ENCODE measurements at places on chromosomes 12 and 14.
A peak's percentile ranks its signal among the peaks of the same experiment; 100 is the strongest.

DNA sequence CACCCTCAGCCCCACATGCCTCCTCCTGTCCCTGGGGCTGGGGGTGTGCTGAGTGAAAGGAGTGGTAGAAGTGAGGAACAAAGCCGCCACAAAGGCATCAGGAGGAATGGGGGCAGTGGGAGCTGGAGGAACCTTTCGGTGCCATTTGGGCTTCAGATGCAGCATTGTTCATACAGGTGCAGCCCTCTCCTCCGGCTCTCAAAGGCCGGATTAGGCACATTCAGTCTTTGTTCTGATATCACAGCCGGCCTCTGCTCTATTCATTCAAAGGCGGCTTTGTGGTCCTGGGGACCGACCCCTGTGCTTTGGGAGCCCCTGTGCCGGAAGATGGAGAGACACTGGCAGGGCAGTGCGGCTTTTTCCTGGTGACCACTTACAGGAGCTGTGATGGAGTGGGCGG, 53.2 kb downstream of the SMOC1 start:
- DNase-seq: peak; percentile 22

DNA sequence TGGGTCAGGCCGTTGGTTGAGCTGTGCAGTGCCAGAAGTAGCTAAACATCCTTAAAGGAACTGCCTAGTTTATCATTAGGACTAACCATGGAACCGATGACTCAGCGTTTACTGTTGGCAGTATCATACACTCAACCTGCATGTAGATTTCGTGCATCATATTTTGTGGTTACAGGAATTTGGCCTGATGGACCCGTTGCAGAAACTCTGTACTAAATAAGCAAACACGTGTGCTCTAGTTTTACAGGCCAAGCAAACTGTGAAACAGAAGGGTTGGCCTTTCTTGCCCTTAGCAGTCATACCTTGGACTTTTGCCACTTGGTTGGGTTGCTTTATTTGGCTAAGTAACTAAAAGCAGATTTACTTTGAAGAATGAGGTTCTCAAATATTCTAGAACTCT, 35.6 kb downstream of the DGLUCY start:
- no peak for DNase-seq

GRCh38 chr14:43525658-43526057, 981.4 kb downstream of the FSCB start:
- DNase-seq: no peak

DNA sequence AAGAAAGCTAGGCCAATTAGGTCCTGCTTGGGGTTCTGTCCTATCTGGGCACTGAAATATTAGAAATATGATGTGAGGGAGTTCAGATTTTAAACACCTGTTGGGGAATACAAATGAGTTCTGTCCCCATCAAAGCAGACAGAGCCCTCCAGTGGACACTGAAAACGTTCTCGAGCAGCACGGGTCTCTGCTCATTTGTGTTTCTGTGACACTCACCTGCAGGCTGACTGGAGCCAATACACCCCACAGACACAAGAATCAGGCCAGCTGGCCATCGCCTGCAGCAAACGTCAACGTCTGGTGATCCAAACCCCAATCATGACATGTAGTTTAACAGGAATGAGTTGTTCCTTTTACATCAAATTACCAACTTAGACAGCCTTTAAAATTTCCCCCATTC, 493.4 kb upstream of the TMEM132C start:
- no peak for DNase-seq

GRCh38 chr12:47303995-47304560, 224.3 kb upstream of the AMIGO2 start:
- DNase-seq: no peak

- no peak for DNase-seq
Observed at GRCh38 chr12:131229426-131230339, 276.0 kb downstream of the ADGRD1 start.

DNA sequence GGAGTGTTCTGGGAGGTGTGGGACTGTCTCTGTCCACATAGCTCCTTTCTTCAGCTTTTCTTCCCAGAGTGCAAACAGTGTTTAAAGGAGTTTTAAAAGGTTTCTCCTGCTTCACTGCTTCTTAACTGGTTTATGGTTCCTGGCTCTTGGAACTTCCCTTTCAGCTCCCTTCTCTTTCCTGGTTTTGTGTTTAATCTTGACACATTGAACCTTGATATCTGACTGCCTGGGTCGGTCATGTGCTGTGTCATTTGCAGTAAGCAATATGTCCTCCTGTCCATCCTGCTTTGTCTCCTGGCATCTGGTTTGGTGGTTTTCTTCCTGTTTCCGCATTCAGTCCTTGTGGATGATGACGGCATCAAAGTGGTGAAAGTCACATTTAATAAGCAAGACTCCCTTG, 2.2 kb downstream of the TMEM106C start:
- no peak for DNase-seq

DNA sequence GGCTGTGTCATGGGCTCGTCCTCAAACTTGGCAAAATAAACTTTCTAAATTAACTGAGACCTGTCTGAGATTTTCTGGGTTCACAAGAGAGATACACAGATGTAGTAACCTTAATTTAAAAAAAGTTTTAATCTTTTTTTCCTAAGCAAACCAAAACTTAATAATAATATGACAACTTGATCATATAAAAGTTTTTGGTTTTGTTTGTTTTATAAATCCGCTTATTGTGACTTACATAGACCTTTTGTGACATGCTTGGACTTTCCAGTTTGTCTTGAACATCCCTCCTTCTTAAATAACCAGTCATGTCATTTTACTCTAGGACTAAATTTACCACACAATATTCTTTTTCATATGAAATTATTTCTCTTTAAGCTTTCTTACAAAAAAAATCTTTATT, 8.5 kb downstream of the RDH12 start:
- DNase-seq: no peak

GRCh38 chr12:52221912-52222457, 11.1 kb upstream of the KRT7 start:
- peak; percentile 65 for DNase-seq

DNA sequence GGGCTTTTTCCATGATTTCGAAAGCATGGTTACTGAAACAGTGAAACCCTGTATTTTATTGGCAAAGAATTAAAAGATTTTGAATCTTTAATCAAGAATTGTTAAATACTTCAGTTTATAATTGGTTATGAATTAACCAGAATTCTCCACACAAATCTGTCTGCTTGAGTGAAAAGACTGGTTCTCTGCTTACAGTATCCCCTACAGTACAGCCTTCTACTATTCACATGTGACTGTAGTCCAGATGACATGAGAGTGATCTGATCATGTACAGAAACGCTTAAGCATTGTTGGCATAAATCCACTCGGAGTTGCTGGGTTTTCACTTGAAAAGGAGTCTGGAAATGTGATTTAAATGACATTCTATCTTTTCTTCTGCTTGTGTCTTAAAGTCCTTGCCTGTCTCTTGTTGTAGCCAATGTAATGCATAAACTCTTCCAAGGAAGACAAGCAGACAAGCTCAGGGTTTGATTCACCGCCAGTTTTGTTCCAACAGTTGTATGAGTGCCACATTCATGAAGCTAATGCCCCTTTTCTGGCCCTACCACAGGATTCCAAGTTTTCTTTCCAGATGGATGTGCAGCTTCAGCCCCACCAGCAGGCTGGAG, 222.0 kb upstream of the LRIG3 start:
- DNase-seq: no peak

DNA sequence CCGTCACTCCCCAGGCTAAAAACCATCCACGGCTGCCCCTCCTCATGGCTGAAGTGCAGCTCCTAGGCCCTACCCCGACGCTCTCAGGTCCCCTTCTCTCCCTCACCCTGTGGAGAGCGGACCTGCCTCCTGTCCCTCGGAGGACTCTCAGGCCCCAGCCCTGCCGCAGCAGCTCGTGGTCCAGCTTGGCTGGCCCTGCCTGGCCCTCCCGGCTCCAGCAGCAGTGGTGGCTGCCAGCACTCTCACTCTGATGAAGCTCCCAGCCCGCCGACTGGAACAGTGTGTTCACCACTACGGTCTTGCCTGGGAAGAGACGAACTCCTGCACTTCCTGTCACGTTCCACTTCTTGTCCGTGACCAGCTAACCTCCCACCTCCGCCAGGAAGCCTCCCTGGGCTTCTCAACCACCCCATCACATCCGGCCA, 11.1 kb downstream of the BAG5 start:
- DNase-seq: no peak

GRCh38 chr12:59890896-59891579, 295.2 kb downstream of the SLC16A7 start:
- DNase-seq: no peak

GRCh38 chr12:70236990-70237389, 6.2 kb upstream of the CNOT2 start:
- no peak for DNase-seq

- no peak for DNase-seq
Observed at GRCh38 chr12:19937161-19937560, 431.2 kb upstream of the PDE3A start.

DNA sequence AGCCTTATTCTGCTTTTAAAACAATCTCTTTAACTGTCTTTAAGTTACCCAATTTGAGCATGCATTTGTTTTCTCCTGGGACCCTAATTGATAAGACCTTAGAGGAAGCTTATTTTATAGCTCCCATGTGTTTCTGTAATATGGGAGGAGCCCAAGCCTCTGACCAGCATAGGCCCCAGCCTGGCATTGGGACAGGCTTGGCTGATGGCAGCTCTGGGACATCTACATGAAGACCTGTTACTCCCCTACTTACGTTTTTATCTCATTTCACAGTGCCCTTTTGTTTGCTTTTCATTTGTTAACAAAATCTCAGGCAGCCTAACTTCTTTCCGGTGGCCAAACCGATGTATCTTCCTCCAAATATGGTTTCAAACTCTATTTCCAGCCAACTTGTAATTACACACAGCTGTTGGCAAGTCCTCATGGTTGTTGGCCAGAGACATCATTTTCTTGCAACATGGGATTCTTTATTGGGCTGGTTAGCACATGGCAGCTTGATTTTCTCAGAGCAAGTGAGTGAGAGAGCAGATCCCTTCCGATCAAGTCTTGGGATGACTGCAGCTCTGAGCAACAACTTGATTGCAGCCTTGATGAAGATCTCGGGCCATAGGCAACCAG, 1117.5 kb downstream of the AACS start:
- DNase-seq: no peak

DNA sequence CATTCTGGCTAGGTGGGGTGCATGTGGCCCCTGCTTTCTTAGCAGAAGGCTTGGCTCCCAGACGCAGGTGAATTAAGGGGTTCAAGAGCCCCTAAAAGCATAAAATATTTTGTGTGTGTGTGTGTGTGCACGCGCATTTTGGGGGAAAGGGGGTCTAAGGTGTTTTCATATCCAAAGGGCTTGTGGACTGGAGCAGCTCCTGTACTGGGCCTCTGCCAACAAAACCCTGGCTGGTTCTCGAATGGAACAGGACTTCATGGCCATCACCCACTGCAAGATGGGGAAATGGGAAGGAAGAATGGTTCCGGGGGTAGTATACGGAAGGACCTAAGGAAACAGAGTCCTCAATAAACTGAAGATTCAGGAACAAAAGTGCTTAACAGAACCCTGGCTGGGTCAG, 3.9 kb upstream of the ATN1 start:
- DNase-seq: no peak

DNA sequence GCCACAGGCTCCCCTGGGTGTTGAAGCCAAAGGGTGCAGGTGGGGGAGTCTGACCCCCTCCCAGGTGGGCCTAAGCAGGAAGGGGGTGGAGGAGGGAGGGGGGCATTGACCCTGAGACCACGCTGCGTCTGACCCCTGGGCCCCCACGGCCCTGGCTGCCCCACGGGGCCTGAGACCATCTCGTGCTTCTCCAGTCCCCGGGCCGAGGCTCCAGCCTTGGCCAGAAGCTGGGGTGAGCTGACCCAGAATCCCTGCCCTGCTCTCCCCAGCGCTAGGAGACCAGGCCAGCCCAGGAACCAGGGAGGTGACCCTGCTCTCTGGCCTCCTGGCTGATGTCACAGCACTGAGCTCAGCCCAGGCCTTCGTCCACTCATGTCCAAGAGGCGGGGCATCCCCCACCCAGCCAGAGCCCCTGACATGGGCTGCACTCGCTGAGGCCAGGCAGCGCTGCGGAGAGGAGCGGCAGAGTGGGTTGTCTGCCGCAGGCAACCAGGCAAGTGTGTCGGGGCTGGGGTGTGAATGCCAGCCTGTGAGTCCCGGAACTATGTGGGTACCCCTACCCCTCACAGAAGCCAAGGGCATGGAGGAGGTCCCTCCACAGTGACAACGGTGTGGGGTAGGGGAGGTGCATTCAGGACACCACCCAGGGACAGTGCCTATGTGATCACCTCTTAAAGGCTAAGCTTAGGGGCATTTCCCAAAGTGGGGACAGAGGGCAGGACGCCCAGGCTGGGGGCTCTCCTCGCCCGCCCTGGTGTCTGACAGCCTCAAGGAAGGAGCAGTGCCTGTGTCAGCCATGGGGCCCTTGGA, 6.3 kb downstream of the TRMT61A start:
- no peak for DNase-seq

DNA sequence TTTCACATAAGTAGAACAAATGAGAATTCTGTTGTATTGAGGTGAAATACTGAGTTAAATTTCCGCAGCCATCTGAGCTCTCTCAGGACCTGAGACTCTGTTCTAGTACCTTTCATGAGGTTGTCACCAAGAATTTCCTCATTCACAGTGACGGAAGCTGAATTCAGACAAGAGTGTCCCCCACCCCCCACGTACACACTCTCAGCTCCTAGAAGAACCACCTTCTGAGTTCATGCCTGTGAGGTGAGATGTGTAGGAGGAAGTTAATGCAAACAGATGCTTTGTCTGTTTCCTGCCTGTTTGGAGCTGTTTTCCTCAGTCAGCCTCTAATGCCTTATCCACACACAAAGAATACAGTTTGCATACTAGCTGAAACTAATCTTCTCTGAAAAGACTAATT, 18.2 kb downstream of the BICDL1 start:
- DNase-seq: no peak

- no peak for DNase-seq
Observed at GRCh38 chr14:74616996-74617700, 5.1 kb upstream of the LTBP2 start.

DNA sequence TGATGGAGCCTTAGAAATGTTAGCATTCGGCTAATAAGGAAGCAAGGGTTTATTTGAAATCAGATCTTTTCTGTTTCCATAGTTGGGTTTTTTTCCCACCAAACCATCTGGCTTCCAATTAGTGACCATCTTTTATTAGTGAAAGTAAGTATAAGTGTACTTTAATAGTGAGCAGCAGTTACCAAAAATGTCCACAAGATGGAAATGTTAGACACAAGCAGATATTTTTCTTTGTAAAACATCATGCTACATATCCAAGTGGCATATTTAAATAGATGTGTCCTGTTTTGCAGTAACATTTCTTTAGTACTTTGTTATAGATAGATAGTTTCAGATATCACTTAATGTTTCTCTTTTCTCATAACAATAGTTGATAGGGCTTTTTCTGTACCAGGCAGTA, 28.8 kb downstream of the YEATS4 start:
- DNase-seq: no peak

GRCh38 chr14:60803871-60804270, 69.3 kb downstream of the MNAT1 start:
- DNase-seq: no peak

DNA sequence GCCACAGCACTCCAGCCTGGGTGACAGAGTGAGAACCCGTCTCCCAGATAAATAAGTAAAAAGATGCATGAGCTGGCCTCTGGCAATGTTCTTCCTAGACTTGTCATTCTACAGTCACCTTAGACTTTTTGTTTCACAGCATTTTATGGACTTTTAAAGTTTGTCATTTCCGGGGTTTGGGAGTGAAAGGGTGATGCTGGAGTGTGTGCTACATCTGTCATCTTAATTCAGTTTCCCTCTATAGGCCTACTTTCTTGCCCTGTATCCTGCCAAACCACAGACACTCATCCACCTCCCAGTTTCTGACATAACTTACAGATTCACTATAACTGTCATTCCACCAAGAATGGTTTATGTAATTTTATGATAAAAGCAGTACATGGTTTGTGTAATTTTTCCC, 166.7 kb upstream of the PARP11 start:
- DNase-seq: no peak

Measured in neural crest cell (in vitro differentiated cells).